ENCODE measurements at places on chromosomes 7 and 10. TPM values are rescaled to one million over a fixed set of nuclear protein-coding genes. Genes with fewer than 3 reads are reported as not detected.

TUBB8 gene
- total RNA-seq, result not detected

EFCAB10 gene
- not detected for total RNA-seq

UPK3B gene
- total RNA-seq, result 0.75 TPM

INTS1 gene
- total RNA-seq, result 26.2 TPM

ZNF488 gene
- not detected for total RNA-seq

PDLIM1 gene
- 103 TPM for total RNA-seq

TMEM213 gene
- total RNA-seq, result not detected

MALSU1 gene
- total RNA-seq, result 52.7 TPM

BLNK gene
- total RNA-seq, result 6.0 TPM

RABGEF1 gene
- total RNA-seq, result 46.3 TPM

HMX3 gene
- total RNA-seq, result not detected

IGFBP1 gene
- total RNA-seq, result not detected
